ENCODE measurements at places on chromosomes 1 and 21. TPM values are rescaled to one million over a fixed set of nuclear protein-coding genes. Genes with fewer than 3 reads are reported as not detected.

- DNase-seq, result no peak
These were observed 5.6 kb downstream of the OLIG2 start for GRCh38 chr21:33031152-33031911.

- DNase-seq, result no peak
These were observed 806 bp downstream of the DDOST start for GRCh38 chr1:20660363-20660762.

GRCh38 chr1:56095696-56096665, 483.4 kb downstream of the PLPP3 start:
- DNase-seq, result no peak

DNA sequence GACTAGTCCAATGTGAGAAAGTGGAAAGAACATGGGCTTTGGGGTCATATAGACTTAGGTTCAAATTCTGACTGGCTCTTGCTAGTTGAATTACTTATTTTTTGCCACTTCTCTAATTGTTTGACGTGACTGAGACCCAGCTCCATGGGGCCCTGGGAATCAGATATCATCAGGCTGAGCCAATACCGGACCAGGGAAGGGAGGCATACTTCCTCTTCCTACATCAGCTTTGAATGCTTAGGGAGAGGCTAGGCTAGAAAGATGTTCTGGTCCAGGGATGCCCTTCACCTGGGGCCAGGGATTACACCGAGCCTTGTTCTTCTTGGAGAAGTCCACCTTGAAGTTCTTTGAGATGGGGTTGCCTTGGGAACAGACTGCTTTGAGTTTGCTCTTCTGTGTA, 3.7 kb upstream of the NR1I3 start:
- no peak for DNase-seq

DNA sequence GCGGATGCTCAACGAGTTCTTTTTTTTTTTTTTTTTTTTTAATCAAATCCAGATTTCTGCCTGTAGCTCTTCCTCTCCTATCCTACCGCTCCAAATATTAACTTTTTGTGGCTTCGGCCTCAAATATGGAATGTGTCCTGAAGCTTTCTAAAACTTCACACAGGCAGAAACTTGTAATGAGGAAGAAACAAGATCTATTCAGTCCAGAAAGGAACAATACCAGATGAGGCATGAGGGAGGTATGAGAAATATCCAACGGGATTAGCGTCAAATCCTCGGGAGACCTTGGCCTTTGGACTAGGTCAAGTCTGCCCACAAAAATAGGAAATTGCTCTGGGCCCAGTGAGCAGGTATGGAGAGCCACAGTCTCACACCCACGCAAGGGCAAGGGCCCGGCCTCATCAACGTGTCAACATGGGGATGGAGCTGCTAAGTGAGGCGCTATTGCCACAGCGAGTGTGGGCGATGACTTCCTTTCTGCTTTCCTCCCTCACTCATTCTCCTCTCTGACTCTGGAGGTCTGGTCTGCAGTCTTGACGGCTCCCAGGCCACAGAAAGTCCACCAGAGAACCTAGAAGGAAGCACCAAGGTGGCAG, 66.6 kb downstream of the BCAR3 start:
- DNase-seq, result no peak

DNA sequence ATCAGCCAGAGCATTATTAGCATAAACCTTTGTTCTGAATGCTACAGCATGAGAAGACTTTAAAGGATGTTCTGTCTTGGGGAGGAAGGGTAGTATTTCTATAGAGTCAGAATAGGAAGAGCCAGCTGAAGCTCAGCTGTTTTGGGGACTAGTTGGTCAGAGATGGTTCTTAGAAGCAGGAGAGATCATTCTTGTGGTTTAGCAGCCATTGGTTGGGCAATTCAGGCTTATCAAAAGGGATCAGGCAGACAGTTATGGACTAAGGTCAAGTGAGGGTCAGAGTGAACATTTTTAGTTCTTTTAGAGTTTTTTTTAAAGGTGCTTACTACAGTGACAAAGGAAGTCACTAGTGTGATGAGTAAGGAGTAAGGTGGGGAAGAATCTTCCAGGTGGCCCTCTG, 245.5 kb downstream of the RPS6KC1 start:
- DNase-seq, result no peak

DNA sequence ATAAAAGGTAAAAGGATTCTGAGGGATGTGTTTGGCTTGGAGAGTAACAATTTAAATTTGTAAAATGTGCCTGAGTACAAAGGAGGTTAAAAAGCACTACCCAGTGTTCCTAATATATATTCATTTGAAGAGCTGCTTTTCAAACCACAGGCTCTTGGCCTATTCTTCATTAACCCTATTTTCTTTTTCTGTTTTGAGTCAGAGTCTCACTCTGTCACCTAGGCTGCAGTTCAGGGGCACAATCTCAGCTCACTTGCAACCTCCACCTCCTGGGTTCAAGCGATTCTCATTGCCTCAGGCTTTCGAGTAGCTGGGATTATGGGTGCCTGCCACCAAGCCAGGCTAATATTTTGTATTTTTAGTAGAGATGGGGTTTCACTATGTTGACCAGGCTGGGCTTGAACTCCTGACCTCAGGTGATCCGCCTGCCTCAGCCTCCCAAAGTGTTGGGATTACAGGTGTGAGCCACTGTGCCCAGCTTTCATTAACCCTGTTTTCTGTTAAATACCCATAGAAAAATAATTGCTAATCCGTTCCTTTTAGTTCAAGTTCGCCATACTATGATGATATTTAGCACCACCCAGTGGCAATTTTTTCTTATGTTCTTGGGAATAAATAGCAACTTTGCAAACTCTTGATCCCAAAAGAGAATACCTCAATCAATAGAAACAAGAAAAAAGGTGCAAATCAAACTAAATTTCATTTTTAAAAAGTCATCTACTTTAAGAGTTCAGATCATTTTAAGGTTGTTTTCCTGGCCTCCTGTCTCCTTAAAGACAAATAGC, 30.5 kb downstream of the ZBTB8OS start:
- no peak for DNase-seq

DNA sequence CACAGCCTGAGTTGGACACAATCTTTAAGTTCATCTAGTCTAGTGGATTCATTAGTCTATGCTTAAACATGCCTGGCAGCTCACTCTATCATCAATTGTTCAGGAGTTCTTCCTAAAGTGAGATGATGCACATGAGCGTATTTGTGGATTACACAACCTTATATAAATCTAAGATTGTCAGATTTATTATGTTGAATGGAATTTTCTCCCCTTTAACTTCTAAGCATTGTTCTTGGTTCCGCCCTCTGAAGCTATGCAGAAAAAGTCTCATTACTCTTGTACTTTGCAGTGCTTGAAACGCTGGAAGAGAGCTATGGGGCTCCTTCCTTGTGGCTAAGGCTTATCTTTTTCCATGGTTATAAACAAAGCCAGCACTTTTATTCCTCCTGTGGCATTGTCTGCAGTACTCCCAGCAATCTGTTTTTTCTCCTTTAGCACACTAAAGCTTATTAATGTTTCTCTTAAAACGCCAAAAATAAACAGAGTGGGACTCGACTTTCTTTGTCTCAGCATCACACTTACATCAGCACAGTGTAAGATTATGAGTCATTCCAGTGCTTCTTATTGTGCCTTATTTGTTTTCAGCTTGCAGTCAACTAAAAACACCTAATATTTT, 316.8 kb upstream of the CAMK1G start:
- no peak for DNase-seq

DNA sequence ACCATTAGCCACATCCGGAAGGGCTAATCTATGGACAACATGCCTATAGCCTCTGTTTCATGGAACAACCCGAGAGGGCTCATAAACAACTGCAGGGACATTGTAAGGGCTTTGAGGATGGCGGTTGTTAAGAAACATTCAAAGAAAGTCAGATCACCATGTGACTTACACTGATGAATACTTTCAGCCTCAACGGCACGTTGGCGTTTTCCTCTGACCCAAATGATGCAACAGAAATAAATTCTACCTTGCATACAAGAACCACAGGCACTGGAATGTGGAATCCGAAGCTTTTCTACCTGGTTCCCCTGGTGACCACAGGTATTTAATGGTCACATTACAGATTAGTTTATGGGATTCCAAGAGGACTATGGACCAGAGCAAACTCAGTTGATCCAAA, 107.0 kb downstream of the CLIC6 start:
- no peak for DNase-seq

- no peak for DNase-seq
These were observed 6.2 kb upstream of the TUFT1 start for GRCh38 chr1:151533870-151534269.

GRCh38 chr1:3568815-3569435, 42.4 kb downstream of the MEGF6 start:
- no peak for DNase-seq

- DNase-seq, result no peak
These were observed 106.3 kb upstream of the GUCA2B start for GRCh38 chr1:42046761-42047507.

DNA sequence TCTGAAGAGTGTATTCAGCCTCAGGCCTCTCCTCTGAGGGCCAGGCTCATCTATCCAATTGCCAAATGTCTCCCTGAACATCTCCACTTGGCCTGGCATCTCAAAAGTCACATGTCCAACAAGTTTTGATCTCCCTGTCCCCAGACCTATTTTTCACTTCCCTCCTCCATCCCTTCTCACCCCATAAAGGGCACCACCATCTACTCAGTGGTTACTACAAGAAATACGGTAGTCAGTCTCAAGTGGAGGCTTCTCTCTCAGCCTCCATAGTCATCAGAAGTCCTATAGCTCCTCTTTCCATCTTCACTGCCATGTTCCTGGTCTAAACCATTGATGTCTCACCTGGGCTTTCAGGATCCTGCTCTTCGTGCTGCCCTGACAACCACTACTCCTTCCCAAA, 82.5 kb upstream of the EDN2 start:
- DNase-seq, result no peak

DNA sequence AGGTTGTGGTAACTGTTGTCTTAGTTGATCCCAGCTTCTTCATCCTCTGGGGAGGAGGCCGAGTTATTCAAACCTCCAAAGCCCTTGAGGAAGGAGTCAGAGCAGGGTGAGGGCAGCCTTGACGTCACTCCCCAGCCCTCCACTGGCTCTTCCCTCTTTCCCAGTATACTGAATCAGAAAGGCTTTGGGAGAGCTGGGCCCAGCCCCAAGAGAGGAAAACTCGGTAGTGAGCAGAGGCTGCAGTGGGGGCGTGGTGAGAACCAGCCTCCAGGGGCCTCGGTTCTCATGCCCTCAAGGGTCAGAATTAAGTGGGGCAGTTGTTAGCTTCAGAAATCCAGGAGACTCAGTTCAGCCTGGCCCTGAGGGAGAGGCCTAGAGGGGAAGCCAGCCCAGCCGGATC, 1.8 kb upstream of the GJA4 start:
- DNase-seq, result no peak

GRCh38 chr1:182676274-182676673, 8.1 kb downstream of the RGS8 start:
- no peak for DNase-seq

DNA sequence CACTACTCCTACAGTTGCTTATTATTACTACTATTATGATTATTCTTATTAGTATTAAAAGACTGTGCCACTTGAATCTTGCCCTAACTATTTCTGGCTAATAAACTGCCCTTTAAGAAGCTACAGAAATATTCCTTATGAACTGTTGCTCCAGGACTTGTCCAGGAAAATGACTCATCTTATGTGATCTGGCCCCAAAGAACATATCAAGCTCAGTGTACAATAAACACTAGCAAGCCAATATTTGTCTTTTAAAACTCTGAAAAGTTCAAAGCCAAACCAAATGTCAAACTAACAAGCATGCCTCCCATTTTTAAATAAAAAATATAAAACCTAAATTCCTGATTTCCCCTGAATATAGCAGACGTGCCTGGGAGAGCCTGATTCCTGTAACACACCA, 88.7 kb upstream of the SIM2 start:
- no peak for DNase-seq

DNA sequence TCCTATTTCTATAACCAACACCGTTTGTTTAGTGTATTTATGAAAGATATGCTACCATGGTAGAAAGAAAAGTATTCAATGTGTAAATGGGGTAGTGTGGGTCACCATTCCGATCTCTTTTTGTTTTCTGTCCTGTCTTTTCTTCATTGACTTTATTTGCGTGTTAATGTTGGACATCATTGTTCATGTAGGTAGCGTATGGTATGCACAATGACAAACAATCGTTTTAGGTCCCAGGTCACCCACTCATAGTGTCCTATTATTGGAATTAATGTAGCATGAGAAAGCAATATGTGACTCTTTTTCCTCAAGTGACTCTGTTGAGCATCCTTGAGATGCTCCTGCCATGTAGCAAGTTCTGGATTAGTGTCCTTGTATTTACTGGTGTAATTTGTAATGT, 25.4 kb downstream of the ATP5PO start:
- DNase-seq, result no peak

DNA sequence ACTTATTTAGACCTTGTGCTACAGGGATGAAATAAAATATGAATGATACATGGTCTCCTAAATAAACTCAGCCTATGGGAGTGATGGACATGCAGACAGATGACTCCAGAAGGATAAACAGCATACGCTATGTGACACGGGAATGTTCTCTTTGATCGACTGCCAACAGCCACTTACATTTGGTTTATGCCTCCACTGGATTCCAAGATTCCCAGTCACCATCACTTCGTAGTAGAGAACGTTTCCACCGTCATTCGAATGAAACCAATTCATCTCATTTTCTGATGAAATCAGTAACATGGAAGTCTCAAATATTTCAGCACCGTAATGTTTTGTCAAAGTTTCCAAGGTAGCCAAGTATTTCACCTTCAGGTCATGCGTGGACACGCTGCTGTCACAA, 99.7 kb downstream of the JAK1 start:
- DNase-seq, result no peak

TTLL10 gene
- total RNA-seq, result 1.2 TPM

PSRC1 gene
- 6.1 TPM for total RNA-seq

IGSF21 gene
- total RNA-seq, result 2.0 TPM

GPR157 gene
- 14.2 TPM for total RNA-seq

DFFB gene
- total RNA-seq, result 6.2 TPM

HPCA gene
- 1.5 TPM for total RNA-seq

SLC1A7 gene
- 1.1 TPM for total RNA-seq

SYNC gene
- total RNA-seq, result 16.4 TPM

ATP6V0B gene
- total RNA-seq, result 166 TPM

SLC22A15 gene
- total RNA-seq, result 1.9 TPM

MRPL24 gene
- total RNA-seq, result 60.2 TPM
